ENCODE measurements at places on chromosomes 13 and 19.

DNA sequence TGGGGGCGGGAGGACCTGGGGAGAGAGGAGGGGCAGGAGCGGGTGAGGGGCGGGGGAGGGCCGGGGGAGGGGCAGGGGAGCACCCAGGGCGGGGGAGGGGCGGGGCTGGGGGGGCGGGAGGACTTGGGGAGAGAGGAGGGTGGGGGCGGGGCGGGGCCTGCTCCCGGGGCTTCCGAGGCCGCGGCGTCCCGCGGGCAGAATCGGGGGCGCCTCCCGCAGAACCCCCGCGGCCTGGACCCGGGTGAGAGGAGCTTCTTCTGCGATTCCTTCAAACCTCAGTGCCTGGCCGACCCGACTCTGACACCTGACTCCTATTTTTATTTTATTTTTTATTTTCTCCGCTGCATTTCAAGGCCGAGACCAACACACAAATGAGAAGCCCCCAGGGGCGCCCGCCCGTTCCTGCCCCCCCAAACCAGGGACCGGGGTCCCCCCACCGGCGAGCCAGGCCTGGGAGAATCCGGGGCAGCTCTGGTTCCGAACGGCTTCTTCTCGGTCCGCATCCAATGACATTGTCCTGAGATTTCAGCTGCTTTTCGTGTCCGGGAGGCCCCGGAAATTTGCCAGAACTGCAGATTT, 470 bp upstream of the GRTP1 start:
- DNase-seq = no peak

DNA sequence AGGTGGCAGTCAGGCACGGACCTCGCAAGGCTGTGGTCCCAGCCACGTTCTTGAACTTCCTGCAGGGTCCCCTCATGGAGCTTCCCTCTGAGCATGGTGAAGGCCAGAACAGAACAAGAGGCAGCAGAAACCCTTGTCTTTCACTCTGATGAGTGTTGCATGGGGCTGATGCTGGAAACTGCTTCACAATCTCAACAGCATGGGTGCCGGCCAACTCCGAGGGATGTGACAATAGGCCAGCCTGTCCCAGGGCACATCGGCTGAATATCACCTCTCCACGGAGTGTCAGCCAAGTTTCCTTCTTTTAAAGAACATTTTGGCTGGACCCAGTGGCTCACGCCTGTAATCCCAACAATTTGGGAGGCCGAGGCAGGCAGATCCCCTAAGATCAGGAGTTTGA, 173.9 kb downstream of the FOXO1 start:
- no peak for DNase-seq

DNA sequence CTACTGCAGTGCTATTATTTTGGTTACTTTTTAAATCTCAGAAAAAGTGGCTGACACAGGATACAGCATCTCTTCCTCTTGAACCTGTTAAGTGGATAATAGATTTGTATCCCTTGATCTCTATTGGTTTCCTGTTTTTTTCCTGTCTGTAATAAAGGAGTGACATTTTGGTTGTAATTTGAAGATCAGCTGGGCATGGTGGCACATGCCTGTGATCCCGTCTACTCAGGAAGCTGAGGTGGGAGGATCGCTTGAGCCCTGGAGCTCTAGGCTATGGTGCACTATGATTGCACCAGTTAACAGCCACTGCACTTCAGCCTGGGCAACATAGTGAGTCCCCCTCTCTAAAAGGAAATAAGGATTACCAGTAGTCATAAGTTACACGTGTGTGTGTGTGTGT, 46.8 kb downstream of the METTL21C start:
- no peak for DNase-seq

DNA sequence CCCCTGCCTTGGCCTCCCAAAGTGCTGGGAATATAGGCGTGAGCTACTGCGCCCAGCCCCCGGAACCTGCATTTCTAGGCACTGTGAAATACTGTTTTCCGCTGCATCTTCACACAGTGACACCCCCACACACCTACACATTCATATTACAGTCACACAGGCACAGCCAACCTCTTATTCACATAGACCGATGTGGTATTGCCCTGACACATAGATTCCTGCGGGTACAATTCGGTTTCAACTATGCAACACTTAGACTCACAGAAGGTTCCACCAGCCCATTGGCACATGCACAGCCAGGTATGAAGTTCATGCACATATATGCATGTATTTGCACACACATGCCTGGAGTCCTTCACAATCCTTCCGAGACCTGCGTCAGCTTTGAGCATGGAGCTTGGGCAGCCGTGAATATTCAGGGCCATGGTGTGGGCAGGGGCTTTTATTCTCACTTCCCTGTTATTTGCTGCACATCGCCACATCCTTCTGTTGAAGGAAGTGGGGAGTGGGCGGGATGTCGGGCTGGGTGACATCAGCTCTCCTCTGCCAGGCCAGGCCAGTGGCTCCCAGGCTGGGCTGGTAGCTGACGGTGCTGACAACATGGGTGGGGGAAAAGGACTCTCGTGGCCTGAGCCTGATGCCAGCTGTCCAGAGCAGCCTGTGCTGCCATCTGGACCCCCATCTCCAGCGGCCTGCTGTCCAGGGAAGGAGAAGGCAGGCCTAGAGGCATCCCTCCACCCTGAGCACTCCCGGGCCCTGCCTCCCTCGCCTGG, 5.4 kb upstream of the CDC37 start:
- no peak for DNase-seq

DNA sequence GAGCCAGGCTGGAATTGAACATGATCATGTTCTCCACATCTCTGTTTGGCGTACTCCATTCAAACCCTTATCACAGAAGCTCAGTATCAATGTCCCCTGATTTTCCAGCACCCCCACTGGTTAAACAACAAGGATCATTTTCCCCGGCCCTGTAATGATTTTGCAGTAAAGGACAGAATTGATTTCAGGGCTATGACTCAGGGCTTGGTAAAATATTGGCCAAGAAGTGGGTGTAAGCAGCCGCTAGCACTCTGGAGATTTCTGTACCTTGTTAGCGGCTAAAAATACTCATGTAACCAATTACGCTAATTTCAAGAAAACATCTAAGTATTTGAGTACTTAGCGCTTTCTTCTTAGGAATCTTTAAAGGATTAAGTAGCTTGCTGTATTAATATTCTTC, 69.5 kb upstream of the FNDC3A start:
- no peak for DNase-seq

GRCh38 chr19:52963247-52963618, 552 bp upstream of the ZNF816 start:
- no peak for DNase-seq

GRCh38 chr13:53368948-53369347, 340.3 kb downstream of the OLFM4 start:
- no peak for DNase-seq

DNA sequence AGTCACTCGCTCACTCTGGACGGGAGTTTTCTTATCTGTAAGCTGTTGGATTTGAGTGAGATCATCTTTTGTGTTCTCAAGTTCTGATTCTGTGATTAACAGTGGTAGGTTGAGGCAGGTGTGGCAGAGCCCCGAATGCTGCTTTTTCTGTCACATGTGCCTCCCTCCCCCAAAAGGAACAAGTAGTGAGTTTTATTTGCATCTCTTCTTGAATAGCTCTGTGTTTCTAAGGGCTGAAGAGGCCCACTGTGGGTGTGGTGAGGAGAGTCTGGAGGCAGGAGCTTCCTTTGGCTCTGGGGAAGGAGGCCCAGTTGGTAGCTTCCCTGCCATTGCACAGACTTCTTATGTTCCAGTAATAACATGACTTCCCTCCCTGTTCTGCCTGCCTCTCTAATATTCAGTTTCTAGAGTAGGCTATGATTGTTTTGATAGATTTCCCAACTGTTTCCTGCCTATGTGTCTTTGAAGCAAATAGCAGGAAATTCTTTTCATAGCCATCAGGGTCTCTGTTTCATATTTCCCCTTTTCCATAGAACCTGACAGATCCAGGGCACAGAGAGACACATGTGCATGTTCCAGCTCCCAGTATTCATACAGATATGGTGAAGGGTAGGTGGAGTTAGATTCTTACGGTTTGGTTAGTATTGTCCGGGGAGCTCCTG, 23.9 kb upstream of the CXCL17 start:
- DNase-seq = no peak

DNA sequence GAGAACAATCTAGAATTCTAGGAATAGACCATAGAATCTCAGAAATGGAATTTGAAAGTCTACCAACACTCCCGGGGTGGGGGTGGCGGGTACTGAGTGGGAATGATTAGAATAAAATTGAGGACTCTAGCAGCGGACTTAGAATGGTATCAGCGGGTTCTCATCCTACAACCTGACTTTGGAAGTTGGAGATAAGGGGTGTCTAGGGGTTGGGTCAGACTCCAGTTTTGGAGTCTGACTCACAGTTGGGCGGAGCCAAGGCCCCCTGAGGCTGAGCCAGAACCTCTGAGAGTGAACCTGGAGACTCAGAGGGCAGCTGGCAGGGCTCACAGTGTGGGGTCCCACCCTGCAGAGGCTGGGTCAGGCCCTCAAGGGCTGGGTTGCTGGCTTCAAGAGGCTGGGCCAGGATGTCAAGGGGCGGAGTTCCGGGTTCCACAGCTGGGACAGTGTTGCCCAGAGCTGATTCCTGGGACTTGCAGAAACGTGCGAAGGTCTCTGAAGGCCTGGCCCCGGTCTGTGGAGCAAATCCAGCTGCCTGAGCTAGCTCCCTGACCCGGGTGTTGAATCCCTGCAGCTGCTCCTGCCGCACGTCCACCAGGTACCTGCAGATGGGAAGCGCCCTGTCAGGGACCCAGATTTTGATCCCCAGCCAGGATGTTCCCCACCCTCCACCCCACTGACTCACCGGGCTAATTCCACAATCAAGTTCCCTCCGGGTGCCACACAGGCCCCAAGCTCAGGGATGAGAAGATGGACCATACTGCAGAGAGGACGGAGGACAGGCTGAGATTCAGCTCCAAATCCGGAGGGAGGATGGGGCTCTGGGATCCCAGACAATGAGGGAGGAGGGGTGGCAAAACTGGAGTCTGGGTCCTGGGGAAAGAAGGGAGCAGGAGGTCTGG, 1.6 kb upstream of the TNNI3 start:
- DNase-seq = no peak

- DNase-seq = no peak
Observed at GRCh38 chr13:49608651-49609331, 19.5 kb upstream of the ARL11 start.

All from AG04449 (cell line).